ENCODE measurements at places on chromosomes 4 and X.

- no peak for DNase-seq
Measured at GRCh38 chr4:123361195-123361861, 35.3 kb upstream of the SPRY1 start.

GRCh38 chrX:124690495-124690894 is 344.1 kb downstream of the SH2D1A start:
- no peak for DNase-seq

- no peak for DNase-seq
Measured at GRCh38 chr4:77089866-77090265, 14.1 kb upstream of the CCNI start.

DNA sequence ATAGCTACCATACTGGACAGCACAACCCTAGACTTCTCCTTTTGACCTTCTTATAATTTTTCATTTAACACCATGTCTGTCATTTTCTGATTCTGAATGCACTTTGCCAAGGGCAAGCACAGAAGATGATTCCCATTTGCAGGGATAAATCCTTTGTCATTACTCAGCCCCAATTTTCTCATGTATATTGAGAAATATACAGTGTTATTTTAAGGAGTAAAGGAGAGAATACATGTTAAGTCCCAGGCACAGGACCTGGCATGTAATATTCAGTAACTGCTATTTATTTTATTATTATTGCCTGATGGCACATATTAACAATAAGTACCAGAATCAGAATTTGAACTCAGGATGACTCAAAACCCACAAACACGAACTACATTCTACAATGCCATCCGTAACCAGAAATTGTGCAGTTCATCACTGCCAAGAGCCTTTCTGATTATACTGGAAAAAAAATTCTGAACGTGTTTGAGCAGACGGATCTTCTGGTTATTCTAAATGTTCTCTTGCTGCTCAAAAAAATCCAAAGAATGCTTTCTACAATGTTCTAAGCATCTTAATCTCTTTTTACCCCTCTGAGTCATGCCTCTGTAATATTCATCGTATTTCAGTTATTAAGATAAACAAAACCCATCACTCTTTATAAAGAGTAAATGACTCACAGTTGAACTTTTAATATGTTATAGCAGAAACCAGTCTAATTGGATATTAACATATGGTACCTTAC is 170.0 kb downstream of the MID1 start:
- DNase-seq = no peak

DNA sequence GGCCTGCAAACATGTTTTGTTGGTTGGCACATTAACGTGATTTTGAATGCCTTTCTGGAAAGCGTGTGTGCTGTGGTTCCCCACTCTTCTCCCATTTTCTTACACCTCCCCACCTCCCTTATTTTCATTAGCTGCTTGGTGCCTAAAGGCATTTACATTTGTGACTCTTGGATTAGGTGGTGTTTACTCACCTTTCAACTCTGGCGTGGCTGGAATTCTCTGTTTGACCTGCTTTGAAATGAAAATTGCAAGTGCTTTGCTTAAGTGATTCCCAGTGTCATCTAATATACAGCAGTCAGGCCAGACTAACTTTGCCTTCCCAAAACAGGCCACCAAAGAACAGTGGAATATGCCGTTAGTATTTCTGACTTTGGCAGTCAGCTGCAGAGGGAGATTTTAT is 80.5 kb downstream of the NHSL2 start:
- no peak for DNase-seq

- no peak for DNase-seq
Measured at GRCh38 chr4:26441771-26442170, 48.5 kb downstream of the CCKAR start.

GRCh38 chr4:83282049-83282535 is 2.5 kb downstream of the COQ2 start:
- peak; percentile 41 for DNase-seq

GRCh38 chrX:129553619-129554288 is 13.7 kb downstream of the OCRL start:
- no peak for DNase-seq

DNA sequence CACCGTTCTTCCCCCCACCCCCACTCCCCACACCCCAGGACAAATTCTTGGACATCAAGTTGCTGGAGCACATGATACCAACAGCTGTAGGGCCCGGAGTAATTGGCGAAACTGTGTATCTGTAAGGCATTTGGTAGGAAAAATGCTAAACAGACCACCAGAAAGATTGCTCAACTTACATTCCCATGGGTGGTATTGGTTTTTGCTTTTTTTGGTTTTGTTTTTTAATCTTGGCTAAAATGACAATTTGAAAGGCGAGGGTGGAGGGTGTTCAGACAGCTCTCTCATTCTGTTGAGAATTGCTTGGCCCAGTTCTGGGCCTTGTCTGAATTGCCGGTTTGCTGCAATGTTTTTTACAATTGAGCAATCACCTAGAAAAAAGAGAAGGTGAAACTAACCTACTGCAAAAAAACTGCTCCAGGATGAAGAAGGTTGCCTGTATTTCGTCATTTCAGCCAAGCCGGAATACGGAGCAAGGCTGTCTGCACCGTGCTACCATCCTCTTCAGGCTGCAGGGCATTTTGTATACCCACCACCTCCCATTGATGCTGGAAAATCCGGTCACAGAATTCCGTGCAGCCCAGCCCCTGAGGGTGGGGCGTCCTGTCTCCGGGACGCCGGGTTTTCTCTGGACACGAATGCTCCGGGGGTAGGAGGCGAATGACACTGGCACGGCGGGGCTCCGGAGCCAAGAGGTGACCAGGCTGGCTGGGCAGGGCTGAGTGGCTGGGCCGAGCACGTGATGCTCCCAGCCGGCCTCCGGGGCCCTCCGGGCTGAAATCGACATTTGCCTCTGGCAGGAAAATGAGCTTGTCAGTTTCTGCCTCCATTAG is at the start of gene CLCN4:
TSS of gene CLCN4 (plus strand) at position 777 of the 833 bp plus-strand sequence. CDS start 28,058 bp downstream, outside the sequence.
- DNase-seq = peak; percentile 84

DNA sequence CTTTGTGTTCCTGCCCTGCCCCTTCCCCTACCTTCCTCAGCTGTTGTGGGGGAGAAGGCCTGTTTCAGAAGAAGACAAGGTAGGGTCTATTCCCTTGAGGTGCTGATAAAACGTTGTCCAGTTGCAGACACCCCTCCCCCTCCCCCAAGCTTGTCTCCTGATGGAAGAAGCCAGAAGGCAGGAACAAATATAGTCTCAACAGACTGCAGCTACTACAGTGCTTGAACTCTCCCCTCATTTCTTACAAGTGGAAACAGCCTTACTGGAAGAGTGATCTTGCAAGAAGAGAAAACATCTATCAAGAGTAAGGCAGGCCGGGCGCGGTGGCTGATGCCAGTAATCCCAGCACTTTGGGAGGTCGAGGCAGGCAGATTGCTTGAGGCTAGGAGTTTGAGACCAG is 11.0 kb upstream of the MAP7D3 start:
- no peak for DNase-seq

GRCh38 chr4:78569306-78569821 is 17.8 kb downstream of the ANXA3 start:
- peak; percentile 51 for DNase-seq

DNA sequence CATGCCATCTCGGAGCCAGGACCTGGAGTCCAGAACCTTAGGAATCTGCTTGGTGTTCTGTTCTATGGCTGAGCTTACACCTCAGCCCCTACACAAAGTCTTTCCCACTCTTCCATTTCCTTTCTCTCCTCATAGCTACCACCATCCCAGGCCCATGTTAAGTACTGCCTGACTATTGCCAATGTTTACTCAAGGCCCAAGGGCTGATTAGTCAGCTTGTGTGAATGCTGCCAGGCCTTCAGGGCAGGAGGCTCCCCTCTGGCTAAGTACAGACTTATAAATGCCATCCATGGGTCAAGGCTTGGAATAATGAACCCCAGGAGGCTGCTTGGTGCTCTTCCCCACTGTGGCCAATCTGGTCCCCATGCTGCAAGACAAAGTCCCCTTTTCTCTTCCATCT is 411.6 kb upstream of the MAGEB18 start:
- peak; percentile 14 for DNase-seq

- DNase-seq = no peak
Measured at GRCh38 chr4:55553441-55554201, 6.9 kb upstream of the CLOCK start.

- DNase-seq = peak; percentile 72
Measured at GRCh38 chr4:111283066-111283677, 660.3 kb upstream of the PITX2 start.

- peak; percentile 71 for DNase-seq
Measured at GRCh38 chr4:158170691-158171561, 1.9 kb downstream of the GASK1B start.

DNA sequence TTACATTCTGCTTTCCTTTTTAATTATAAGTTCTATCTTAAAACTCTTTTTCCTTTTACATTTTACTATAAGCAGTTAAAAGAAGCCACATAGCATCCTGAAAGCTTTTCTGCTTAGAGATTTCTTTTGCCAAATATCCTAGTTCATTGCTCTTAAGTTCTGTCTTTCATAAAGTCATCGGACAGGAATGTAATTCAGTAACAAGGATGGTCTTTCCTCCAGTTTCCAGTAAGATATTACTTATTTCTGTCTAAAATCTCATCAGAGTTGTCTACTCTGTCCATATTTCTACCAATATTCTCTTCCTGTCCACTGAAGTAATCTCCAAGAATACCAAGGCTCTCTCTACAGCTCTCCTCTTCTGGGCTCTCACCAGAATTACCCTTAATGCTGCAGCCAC is 37.5 kb upstream of the ADH1C start:
- DNase-seq = no peak

DNA sequence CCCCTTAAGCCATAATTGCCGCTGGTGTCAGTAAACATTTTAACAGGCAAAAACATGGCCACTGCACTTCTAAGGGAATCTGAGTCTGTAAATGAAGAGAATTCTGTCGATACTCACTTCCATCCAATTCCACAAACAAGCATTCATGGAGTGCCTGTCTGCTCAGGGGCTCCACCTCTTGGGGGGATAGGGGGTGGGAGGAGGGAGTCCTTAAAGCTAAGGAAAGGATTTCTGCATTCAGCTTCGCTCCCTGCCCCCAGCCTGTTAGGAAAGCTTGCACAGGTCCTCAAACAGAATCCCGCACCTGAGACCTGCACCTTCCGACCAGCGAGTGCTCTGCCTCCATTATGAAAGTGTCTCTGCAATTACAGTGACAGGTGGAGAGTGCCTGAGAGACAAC is 130.2 kb upstream of the KIT start:
- no peak for DNase-seq

GRCh38 chr4:154584259-154584658 is 6.3 kb downstream of the FGA start:
- no peak for DNase-seq

DNA sequence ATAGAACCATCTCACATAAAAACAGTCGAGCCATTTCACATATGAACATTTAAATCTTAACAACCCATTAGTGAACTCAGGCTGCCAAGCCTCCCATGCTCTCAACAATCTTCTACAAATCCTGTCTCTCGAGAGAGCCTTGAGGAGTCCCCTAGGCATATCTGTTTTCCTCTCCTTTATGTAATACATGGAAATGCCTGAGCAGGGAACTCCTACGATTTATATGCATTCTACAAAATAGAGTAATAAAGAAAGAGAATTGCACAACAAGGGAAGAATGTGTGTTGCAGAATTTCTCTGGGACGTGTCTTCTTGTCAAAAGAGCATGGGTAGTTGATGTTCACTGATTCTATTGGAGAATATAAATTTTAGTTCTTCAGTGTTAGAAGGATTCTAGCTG is 101.8 kb upstream of the VCX2 start:
- no peak for DNase-seq

DNA sequence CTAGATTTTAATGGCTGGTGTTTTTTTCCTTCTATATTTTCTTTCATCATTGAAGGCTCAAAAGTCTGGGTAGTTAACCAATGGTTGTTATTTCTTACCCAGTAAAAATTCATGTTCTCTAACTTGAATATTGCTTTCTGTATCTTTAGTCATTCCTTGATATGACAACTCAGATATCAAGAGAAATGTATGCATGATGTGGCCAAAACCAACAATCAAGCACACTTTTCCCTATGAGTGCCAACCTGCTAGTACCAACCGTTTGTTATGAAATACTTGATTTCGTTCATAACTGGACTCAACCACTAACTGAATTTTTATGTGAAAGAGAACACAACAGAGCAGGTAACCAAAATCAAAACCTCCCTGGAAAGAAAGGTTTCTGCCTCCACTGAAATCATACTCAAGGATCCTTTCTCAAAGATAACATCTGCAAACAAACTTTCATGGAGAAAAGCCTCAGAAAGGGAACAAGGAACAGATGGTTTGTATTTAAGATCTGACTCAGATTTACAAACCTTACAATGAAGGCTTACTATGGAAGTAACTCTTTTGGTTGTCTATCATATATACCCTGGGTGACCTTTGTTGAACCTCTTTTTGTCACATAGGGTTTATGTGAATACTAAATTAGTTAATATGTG is 8.3 kb upstream of the VEGFC start:
- DNase-seq = no peak

DNA sequence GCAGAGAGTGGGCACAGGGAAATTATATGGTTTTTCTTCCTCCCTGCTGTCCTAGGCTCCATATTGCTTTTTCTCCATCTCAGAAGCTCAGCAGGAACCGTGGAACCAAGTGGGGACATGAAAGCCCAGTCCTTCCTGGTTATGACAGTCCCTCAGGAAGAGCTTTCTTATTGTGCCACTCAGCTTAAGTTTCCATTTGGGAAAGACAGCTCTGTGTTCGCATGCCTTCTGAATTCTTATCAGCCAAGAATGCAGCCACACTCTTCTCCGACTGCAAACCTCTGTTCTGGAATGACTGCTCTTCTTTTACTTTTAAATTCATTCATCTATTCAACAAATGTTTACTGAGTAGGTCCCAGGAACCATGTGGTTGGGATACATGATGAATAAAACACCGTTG is 58.0 kb upstream of the PPARGC1A start:
- no peak for DNase-seq

GRCh38 chrX:41276661-41277506 is 57.1 kb upstream of the DDX3X start:
- DNase-seq = no peak

GRCh38 chr4:98222306-98222705 is 38.9 kb upstream of the RAP1GDS1 start:
- DNase-seq = no peak

DNA sequence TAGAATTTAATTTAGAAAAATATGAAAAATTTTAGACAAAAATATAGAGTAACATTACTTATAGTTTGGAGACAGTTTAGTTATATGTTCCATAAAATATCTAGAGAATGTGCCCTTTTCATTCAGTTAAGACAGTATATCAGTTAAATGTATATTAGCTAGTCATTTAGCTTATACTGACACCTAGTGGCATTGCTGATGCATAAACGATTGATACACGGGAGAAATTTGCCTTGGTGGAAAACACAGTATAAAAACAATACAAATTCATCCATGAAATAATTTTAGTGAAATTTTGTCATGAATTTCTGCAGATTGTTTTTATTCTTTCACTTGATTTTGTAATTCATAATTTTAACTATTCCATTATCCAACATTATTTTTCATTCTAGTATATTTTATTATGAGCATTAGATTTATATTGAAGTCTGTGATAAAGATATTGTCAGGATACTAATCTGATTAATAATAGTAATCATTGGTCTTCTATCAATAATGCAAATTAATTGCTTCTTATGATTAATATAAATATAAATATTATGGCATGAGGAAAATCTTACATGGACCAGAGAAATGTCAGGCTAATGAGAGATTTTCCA is 219.0 kb downstream of the TLL1 start:
- no peak for DNase-seq

Data from Calu3 (cell line).